ENCODE measurements at places on chromosomes 12 and 14.

DNA sequence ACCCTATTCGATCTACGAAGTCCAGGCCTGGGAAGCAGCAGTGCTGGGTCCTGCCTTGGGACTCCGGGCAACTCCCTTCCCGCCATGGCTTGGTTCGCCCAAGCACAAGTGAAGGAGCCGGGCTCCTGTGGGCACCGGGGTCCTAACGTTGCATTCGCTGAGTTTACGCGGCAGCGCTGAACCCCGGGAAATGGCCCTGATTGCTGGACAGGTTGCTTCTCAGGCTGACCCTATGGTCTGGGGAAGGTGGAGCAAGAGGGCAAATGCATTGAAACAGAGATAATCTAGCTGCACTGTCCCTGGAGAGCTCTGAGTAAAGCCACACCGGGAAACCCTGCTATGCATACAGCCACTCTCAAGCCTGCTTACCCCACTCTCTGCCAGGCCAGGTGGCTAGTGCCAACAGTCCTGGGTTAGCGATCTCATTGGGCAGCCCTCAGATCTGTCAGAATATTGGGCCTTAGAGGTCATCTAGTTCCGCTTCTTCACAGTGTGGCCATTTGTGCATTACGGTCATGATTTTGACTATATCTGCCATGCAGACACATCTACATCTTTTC is 11.3 kb downstream of the SYNE3 start:
- DNase-seq = no peak

GRCh38 chr12:12551115-12551514 is 11.5 kb downstream of the DUSP16 start:
- no peak for DNase-seq

DNA sequence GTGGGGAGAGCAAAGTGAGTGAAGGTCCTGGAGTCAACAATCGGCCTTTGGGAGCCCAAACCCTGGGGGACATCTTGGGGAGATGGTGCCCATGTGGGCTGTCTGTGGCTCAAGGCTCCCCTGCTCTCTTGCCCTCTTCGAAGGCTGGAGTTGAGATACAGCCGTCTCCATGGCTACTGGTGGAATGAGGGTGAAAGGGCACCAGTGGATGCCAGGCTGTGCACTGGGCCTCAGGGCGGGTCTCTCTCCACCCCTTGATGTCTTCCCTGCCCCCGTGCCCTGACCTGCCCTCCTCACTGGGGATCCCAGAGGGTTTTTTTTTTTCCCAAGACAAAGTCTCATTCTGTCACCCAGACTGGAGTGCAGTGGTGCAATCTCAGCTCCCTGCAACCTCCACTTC is 2.0 kb upstream of the ANKRD9 start:
- DNase-seq = no peak

DNA sequence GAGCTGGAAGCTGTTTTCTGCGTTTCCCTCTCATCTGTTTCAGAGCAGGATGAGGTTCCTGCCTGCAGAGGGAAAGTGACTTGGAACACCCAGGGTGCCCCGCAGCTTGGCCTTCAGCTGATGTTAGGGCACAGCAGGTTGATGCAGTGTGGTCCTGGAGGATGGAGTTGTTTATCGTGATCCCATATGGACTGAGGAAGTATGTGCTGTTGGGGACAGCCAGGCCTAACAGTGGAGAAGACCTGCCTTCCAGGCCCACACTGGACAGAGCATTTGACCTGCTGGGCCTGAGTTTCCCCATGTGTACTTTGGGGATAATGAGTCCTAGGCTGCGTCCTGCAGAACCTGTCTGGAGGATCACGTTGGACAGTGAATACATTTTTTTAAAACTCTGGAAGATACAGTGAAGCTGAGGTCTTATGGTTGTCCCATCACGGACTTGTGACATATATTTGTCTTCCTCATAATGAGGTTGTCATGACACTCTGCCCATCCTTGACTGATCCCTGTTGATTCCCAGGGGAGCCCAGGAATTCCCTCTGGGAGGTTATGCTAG is 12.8 kb downstream of the SERPINA1 start:
- no peak for DNase-seq

- no peak for DNase-seq
These were observed 5.1 kb downstream of the CDH24 start for GRCh38 chr14:23052182-23052623.

DNA sequence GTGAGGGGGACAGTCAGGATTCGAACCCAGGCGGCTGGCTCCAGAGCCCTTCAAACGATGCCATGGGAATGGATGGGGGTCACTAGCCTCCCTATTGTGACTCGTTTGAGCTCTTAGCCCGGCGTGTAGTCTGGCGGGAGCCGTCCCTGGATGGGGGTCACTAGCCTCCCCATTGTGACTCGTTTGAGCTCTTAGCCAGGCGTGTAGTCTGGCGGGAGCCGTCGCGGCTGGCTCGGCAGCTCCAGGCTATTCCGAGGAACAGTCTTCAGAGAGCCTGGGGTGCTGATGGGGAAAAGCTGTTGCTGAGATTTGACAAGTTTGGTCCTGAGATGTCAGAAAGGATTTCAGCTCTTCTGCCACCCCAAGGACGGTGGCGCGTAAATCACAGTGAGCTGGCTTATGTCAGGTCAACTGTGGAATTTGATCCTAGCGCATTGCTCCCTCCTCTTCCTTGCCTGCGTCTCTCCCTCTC is 58.3 kb downstream of the CALM1 start:
- DNase-seq = no peak

- DNase-seq = no peak
These were observed 3.2 kb upstream of the KRT2 start for GRCh38 chr12:52655251-52655650.

- DNase-seq = no peak
These were observed 203.7 kb downstream of the PPM1H start for GRCh38 chr12:62731055-62731820.

- DNase-seq = no peak
These were observed 1.9 kb downstream of the GNG2 start for GRCh38 chr14:51862176-51862796.

DNA sequence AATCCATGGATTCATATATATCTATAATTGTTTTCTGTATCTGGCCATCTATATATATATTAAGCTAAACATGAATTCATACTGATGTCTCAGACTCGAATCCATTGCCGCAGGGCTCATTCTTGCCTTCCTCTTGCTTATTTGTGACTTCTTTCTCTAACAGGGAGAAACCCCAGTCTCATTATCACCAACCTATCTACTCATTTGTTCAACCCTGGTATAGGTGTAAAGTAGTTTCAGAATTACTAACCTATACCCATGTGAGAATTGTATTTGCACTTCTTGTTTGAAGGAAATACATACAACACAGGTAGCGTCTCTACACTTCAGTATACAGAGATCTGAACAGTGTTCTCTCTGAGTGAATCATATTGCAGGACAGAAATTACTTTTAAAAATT is 77.7 kb downstream of the PTPN11 start:
- no peak for DNase-seq

DNA sequence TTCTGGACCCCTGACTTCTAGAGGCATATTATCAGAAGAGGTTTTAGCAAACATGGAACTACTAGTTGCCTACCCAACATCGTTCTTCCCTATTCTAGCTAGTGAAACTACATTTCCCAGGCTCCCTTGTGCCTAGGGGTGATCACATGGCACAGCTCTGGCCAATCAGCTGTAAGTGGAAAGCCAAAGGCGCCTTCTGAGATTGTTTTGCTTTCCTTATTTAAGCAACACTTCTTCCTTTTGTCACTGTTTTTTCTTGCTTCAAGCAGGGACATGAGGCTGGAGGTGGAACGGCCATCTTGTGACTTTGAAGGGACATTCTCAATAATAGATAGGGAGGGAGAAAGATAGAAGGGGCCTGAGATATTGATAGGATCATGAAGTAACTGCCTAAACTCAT is 136.7 kb downstream of the ZNF664 start:
- no peak for DNase-seq

DNA sequence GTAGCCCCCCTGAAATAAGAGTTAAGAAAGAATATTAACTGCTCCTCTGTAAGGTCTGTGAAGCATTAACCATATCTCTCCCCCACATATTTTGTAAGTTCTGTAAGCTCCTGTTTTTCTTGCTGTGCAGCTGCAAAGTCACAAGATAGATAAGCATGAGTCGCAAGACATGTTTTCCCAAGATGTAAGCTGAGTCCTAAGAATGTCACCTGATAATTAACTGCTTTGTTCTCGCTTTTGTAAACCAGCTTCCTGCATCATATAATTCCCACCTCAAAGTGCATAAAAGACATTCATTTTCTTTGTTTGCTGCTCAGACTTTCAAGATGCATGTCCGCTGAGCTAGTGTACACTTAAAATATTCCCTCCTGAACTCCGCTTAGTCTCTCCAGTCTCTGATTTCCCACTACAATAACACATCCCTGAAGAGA is 27.0 kb upstream of the PHC1 start:
- no peak for DNase-seq

DNA sequence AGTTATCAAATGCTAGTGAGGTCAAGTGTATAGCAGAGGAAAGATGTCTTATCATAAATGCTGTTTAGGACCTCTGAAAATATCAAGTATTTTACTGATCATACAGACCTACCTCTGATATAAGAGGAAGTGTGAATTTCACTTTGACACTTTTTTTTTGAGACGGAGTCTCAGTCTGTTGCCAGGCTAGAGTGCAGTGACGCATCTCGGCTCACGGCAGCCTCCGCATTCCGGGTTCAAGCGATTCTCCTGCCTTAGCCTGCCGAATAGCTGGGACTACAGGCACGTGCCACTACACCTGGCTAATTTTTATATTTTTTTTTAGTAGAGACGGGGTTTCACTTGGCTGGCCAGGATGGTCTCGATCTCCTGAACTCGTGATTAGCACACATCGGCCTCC is 55.1 kb upstream of the PIK3C2G start:
- no peak for DNase-seq

- no peak for DNase-seq
These were observed 977.9 kb downstream of the TMTC2 start for GRCh38 chr12:83664650-83665049.

- no peak for DNase-seq
These were observed 255.4 kb downstream of the DAD1 start for GRCh38 chr14:22333422-22334274.

GRCh38 chr14:80576401-80576800 is 365.1 kb upstream of the DIO2 start:
- DNase-seq = no peak

DNA sequence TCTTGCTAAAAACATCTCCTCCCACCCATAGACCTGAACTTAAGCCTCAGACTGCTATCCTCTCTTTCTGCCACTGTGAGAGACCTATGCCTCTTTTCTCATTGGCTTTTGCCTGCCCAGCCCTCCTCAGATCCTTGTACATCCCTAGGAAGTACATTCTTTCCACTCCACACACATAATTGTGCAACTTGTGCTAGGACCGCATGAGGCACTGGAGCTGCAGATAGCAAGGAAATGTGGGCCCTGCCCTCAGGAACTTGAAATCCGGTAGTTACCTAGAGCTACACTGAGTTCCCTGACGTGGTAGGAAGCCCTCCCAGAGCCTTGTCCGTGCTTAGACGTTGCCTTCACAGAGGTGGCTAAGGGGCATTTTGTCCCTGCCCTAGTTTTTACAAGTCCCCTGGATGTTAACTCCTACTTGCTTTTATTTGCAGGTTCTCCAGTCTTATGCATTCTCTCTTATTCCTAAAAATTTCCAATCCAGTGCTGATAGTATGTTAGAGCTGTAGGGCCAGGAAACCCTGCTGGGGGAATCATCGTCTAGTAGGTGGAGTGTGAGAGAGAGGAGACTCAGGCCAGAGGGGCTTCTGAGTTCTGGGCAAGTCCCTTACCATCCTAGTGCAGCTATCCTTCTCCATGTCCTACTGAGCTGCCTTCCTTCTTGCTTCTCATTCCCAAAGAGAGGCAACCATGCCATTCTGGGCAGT is 41.3 kb downstream of the NTF3 start:
- no peak for DNase-seq

GRCh38 chr12:27206801-27207502 is 37.1 kb upstream of the STK38L start:
- DNase-seq = no peak

DNA sequence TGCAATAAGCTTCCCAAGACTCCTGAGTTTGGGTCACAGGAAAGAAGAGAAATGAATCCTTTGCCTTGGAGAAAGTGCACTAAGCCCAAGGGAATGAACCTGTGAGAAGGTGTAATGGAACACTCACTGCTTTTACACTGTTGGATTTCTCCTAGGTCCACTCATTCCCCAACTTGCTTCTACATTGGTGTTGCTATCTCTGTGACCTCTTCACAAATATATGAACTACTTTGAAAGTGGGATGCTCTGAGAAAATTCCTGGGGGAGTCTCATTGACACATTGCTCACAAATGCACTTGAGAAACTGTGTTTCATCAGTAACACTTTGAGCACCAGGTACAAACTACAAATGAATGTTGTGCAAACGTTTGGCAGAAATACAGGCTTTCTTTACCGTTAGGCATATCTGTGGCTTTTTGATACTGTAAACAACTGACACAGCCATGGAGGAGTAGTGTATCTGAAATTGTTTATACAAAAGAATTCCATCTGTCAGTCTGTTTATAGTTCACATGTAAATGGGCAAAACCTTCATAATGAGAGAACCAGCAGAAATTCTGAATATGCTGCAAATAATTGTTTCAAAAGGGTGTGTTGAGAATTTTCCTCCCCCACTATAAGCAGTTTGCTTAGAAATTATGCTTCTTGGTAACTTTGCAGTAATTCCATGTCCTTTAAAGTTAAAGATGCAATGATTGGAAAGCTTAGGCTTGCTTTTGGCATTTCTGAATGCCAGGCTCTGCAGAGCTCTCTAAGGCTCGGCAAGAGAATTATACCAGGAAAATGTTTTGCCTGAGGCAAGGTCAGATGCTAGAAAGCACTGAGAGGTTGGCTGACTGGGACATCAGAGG is 348.5 kb upstream of the DDHD1 start:
- DNase-seq = no peak

DNA sequence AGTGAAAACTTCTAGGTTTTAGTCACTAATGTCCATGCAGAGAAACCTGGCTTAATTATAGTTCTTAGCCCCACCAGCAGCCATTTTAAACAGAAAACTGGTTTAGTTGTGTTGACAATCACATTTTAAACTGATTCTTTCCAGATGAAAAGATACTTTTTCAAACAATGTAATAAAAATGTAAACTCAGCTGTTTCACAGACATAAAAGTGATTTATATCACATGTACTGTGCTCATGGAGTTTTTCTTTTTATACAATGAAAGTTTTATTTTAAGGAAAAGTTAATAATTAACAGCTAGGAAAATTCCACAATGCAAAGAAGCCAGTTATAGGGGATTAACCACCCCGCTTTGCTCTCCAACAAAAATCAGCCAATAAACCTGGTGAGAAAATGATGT is 129.7 kb downstream of the PAX9 start:
- no peak for DNase-seq

- no peak for DNase-seq
These were observed 55.4 kb downstream of the KCNJ8 start for GRCh38 chr12:21718944-21719650.

DNA sequence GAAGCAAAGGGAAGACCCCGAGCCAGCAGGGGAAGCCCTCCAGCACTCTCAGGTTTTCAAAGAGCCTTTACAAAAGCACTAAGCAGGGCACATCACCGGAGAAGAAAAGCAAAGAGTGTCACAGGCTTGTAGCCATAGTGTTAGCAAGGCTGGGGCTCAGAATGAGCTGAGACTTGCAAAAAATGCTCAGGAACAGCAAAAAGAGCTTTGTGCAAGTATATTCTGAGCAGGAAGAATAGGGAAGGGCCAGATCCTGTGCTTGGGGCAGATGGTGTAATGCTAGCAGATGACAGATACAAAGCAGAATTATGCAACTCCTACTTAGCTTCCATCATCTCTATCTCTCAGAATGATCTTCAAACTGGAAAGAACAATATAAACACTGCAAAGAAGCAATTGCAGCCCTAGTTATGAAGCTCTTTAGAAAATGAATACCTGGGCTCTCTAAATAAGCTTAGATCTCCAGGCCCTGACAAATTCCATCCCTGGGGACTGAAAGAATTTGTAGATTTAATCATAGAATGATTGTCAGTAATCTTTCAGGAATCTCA is 23.7 kb upstream of the PARP11 start:
- DNase-seq = no peak
